GOT3 (cell line): ENCODE measurements at places on chromosomes 5 and 9.
A peak's percentile ranks its signal among the peaks of the same experiment; 100 is the strongest.

- DNase-seq: no peak
These were observed 2.3 kb upstream of the IRX2 start for GRCh38 chr5:2753452-2754420.

- peak; percentile 90 for DNase-seq
These were observed at the start of gene RGMB for GRCh38 chr5:98773464-98774191. Gene RGMB, plus strand, starts transcription at chr5:98773663. Its CDS starts 408 bp downstream, at chr5:98774071.

- DNase-seq: no peak
These were observed 42.2 kb upstream of the FBXW11 start for GRCh38 chr5:172048539-172049101.

- DNase-seq: no peak
These were observed 18.0 kb downstream of the MTRR start for GRCh38 chr5:7886849-7887475.

- no peak for DNase-seq
These were observed 186.8 kb downstream of the SNX18 start for GRCh38 chr5:54704333-54704732.

GRCh38 chr5:135353952-135354721 lies 44.9 kb downstream of the MACROH2A1 start:
- DNase-seq: no peak

DNA sequence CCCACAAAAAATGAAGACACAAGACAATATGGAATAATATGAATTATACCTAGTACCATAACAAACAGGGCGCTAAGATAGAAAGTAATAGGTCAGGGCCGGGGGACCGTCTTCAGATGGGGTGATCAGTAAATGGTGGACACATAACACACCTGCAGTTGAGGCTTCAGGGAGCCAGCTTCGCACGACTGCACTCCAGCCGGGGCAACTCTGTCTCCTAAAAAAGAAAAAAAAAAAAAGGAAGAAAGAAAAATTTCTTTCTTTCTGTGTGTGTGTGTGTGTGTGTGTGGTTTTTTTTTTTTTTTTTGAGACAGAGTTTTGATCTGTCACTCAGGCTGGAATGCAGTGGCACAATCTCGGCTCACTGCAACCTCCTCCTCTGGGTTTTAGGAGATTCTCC lies 75.0 kb upstream of the HSPA9 start:
- DNase-seq: no peak

GRCh38 chr9:134136118-134136995 lies 475 bp downstream of the WDR5 start:
- DNase-seq: no peak

DNA sequence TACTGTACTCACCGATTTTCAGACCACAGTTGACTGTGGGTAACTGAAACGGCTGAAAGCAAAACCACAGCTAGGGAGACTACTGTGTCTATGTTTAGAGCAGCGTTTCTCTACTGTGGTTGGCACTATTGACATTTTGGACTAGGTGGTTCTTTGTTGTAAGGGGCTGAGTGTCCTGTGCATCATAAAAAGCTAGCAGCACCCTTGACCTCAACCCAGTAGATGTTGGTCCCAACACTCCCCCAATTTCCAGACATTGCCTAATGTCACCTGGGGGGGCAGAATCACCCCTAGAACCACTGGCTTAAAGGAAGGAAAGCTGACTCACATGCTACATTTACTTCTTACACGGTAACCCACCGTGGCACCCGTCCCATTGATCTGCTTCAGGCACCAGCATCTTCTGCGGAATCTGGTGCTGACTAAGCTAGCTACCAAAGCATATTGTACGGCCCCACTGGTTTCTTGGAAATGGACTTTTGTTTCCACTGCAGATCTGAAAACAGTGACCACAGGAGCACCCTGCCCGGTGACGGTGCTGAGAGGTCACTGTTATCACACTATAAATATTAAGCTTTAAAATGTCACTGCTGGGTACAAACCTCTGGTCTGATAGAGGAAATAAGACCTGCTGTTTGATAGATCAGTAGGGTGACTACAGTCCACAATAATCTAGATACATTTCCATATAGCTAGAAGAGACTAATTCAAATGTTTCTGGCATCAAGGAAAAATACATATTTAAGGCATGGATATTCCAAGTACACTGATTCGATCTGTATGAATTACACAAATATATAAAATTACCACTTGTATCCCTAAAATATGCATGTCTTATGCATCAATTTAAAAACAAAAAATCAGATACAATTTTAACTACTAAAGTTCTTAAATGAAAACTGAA lies 151.4 kb downstream of the HSD17B3 start:
- DNase-seq: no peak

DNA sequence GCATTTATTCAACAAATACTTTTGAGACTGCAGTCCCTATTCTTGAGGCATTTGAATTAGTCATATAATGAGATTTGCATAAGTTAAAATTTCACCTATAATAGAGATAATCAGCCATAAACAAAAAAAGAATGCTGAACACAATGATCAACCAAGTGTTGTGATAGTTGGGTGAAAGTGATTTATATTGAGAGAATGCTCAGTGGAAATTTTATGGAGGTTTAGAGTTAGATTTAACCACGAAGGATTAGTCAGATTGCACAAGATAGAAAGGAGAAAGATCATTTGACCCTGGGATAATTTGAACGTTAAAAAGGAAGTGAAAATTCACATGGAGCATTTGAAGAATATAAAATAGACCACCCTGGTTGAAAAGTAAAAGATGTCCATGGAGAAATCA lies 356.2 kb downstream of the NPR3 start:
- no peak for DNase-seq

GRCh38 chr9:110599468-110599867 lies 19.9 kb upstream of the SVEP1 start:
- DNase-seq: no peak

GRCh38 chr5:145365464-145365863 lies 469.7 kb downstream of the PRELID2 start:
- no peak for DNase-seq

DNA sequence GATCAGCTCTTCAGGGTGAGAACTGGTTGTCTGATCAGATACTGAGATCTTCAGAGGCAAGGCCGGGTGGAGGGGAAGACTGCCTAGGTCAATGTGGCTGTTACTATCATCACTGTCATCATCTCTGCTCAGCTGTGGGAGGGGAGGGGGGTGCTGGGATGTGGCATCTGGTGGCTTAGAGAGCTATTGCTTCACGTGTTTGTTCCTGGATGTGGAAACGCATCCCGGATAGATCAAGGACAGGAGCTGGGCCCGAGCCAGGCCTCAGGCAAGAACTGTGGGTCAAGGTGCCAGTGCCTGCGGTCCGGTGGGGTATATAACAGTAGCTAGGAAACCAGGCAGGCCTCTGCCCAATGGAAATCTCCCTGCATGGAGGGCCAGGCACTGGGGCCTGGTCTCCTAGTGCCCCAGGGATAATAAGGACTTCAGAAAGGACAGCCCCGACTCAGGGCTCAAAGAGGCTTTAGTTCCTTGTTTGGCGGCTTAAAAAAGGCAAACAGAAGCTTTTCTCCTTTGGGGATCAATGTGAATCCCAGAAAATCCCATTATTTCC lies 30.3 kb upstream of the TIFAB start:
- no peak for DNase-seq

GRCh38 chr5:172172912-172173563 lies 15.0 kb downstream of the STK10 start:
- no peak for DNase-seq

DNA sequence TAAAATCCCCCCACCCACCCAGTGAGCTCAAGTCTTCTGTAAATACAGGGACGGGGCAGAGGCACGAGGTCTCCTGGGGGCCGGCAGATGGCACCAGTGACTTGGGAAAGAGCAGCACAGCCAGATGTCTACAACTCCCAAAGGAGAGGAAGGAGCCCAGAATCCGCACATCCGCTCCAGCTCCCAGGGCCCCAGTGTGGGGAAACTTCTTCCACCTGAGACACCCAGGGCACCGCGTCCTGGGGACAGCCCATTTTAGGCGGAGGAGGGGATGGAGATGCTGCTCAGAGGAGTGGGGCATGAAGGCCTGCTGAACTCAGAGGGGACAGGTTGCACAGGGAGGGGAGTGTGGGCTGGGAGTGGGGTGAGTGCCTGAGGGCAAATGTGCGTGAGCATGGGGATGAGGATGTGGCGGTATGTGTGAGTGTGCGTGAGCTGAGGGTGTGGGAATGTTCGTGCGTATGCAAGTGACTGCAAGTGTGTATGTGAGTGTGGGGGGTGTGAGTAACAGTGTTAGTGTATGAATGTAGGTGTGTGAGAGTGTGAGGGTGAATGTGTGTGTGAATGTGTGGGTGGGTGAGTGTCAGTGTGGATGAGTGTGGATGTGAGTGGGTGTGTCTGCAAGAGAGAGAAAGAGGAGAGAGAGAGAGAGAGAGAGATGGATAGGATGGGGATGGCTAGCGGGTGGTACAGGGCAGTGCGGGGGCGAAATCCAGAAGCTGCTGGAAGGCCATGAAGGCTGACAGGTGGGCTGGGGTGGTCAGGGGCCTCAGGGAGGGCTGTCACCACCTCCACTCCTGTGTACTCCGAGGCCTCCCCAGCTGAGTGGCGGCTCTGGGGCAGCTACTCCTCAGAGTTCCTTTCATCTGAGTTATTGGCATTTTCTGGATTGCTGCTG lies 63.5 kb downstream of the DUSP1 start:
- no peak for DNase-seq

DNA sequence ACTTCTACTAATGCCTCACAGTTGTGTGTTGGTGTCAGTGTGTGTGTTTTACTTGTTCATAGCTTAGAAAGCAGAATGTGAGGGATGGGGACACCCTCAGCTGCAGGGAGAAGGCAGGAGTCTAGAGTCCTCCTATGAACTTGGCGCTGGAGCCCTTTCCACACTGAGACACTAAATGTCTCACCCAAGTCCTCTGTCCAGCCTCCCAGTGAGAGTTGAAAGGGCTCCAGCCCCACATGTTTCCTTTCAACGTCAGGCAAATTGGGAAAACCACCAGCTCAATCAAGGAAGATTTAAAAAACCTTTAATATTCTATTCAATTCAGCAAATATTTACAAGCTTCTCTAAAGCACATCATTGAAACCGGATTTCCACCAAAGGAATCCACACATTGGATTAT lies 167.6 kb upstream of the MSX2 start:
- no peak for DNase-seq
